ELR (cell line): ENCODE measurements at places on chromosomes 12 and 14.

- no peak for DNase-seq
Measured at GRCh38 chr12:13125996-13126395, 22.5 kb upstream of the GSG1 start.

DNA sequence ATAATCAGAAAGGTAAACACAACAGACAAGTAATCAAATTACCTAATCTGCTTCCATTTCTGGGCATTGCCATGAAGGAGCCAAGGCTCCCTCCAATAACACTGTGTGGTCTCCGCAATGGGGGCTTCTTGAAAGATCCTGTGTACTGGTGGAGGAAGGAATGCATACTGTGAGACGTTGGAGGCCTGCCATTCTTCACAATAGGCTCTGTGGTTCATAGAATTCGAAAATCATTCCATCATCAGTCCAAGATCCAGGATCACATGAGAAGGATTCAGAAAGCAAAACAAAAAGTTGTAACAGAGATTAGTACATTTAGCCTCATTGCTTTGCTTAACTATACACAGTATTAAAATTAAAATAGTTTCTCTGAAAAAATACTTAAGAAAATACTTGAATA, 76.3 kb downstream of the CDK17 start:
- DNase-seq: no peak

DNA sequence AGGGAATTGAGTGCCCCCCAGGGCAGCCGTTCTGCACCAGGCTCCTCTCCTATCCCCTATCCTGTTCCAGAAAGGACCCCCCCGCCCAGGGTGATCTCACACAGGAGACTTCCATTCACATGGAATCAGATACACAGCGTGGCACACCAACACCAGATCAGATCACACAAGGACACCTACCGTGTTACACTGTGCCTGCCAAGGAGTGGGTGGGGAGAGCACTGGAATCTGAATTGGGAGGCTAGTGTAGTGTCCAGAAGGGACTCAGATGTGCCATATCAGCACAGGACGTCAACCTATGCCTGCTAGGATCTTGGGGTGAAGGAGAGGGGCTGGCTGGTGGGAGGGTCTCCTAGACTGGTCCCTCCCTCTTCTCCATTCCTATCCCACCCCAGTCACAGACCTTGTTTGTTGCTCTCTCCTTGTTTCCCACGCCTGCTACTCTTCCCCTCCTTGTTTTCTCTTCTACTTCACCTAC, 2.3 kb downstream of the PTMS start:
- no peak for DNase-seq

GRCh38 chr14:68346556-68347343, 446.1 kb downstream of the ZFP36L1 start:
- DNase-seq: no peak

DNA sequence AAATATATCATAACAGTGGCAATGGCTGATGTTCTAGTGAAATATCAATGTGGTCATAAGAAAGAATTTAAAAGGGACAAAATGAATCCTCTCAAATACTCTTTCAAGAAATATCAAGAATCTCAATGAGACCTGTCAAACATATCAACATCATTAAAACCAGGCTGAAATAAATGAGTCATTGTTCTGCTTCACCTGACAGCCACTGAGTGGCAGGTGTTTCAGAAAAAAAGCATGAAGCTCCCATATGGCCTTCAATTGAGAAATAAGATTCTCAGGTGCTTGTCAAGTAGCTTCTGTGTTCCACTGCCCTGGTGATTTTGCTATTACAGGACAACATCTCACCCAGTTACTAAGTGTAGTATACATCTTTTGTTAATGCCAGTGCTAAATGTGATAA, 21.5 kb downstream of the ANAPC5 start:
- DNase-seq: no peak

DNA sequence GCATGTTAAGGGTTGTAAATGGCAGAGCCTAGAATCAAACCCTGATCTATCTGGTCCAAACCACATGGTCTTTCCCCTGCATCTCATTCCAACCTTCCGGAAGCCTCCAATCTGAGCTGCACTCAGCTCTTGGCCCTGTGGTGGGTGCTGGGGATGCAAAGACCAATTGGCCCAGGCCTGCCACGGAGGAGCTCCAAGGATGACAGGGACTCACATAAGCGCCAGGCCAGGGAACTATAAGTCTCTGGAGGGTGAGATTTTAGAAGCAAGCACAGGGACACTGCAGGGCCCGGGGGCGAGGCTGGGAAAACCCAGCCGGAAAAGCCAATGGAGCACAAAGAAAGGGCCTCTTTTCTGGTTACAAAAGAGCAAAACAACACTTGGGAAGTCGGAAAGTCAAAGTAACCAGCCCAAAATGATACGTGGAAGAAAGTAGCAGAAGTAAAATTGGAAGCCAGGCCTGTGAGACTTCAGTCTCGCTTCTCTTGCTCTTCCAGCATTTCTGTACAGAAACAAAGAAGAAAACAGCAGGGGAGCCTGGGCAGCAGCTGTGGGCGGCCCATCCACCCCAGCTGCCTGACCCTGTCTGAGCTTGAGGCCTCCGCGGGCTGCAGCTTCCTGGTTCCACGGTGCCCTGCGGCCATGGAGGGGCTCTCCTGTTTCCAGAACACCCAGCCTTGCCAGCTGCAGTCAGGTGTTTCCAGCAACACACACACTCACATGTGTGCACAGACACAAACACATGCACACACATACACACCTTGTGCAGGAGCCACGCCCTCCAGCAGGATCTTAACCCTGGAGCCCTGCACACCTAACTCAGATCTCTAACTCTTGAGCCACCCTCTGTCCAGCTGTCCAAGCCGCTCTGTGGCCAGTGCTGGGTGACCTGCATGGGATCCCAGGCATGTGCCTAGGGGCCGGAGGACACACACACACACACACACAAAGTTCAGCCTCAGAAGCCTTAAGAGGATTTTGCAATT, 178.2 kb downstream of the BCL11B start:
- no peak for DNase-seq

GRCh38 chr14:55416866-55417265, 5.2 kb upstream of the ATG14 start:
- DNase-seq: peak; percentile 45

- peak; percentile 67 for DNase-seq
Measured at GRCh38 chr14:77580964-77581505, 35.4 kb downstream of the SPTLC2 start.

GRCh38 chr12:120453977-120454376, 7.7 kb downstream of the GATC start:
- DNase-seq: peak; percentile 66

- DNase-seq: peak; percentile 70
Measured at GRCh38 chr12:30753233-30753632, 1.5 kb downstream of the CAPRIN2 start.

GRCh38 chr14:26959972-26960660, 362.3 kb upstream of the NOVA1 start:
- no peak for DNase-seq
